ENCODE measurements at places on chromosomes 11 and 22.

DNA sequence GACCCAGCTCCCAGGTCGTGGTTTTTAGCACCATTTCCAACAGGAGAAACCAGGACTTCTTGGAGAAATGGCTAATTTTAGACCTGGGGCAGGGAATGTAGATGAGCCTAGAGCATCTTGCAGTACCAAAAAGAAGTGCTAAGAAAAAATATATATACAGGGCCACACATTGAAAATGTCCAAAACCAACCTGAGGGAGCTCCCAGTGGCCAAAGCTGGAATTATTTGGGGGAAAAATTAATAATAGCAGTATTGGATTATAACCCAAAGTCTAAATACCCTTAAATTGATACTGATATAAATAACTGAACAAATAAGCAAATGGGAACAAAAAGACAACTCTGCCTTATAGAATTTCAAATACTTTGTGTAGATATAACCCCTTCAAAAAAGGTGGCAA, 108.0 kb downstream of the PARVA start:
- no peak for DNase-seq

DNA sequence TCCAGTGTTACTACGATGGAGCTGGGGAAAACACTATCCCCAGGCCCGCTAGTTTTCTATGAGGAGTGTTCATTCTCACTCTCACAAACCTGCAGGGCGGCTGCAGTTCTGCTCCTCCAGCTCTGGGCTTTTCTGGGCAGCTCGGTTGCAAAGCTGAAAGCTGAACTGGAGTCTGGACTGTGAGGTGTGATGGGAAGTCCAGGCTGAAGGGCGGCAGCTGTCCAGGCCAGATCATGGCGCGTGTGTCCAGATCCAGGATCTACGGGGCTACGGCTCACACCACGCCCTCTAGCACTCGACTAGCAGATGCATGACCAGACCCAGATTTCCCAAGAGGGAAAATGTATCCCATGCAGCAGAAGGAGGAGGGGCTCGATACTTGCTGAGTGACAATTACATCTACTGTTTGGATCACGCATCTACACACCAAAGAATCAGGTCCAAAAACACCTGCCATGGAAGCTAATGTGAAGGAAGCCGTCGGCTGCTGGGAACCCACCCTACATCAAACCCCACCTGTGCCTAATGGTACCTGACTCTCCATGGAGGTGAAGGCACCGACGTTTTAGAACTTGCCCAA, 555.0 kb downstream of the BRD1 start:
- no peak for DNase-seq

DNA sequence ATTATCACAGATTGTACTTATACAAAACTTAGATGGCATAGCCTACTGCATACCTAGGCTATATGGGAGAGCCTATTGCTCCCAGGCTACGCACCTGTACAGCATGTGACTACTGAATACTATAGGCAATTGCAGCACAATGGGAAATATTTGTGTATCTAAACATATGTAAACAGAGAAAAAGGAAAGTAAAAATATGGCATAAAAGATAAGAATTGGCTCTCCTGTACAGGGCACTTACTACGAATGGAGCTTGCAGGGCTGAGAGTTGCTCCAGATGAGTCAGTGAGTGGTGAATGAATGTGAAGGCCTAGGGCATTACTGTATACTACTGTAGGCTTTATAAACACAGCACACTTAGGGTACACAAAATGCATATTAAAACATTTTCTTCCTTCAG, 13.2 kb downstream of the APOL6 start:
- no peak for DNase-seq

GRCh38 chr11:116199182-116199581, 573.6 kb downstream of the BUD13 start:
- no peak for DNase-seq

DNA sequence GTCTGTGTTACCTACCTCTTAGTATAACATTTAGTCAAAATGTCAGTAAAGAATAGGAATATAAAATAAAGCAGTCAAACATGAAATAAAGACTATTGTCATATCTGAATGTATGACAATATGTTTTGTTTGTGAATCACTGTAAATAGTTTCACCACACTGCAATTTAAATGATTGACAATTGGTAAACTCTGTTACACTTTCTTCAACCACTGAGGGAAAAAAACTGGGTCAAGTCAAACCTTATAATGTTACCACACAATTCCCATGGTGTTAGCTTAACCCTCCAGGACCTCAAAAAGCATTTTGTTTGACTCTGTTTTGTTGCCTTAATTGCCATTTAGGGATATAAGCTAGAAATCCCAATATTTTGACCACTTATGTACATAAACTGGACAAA, 10.5 kb upstream of the MMP13 start:
- no peak for DNase-seq
